ENCODE measurements at places on chromosomes 5 and 9. TPM values are rescaled to one million over a fixed set of nuclear protein-coding genes. Genes with fewer than 3 reads are reported as not detected.

- H3K27ac ChIP-seq = no peak overlapping the region
- H3K27me3 ChIP-seq = peaks cover 7% of the 10 kb centered on the region
- no peaks in the 10 kb centered on the region for H3K4me1 ChIP-seq
- DNase-seq = no peak
- H3K36me3 ChIP-seq = no peaks in the 10 kb centered on the region
Measured at GRCh38 chr9:14440062-14440461, 126.1 kb upstream of the NFIB start.

Gene LMBRD2
- 10.2 TPM for total RNA-seq

- H3K27me3 ChIP-seq = no peaks in the 10 kb centered on the region
- no peaks in the 10 kb centered on the region for H3K36me3 ChIP-seq
- no peaks in the 10 kb centered on the region for H3K4me1 ChIP-seq
- H3K27ac ChIP-seq = no peak overlapping the region
- DNase-seq = no peak
Measured at GRCh38 chr9:108181441-108181840, 674.3 kb downstream of the ACTL7B start.

DNA sequence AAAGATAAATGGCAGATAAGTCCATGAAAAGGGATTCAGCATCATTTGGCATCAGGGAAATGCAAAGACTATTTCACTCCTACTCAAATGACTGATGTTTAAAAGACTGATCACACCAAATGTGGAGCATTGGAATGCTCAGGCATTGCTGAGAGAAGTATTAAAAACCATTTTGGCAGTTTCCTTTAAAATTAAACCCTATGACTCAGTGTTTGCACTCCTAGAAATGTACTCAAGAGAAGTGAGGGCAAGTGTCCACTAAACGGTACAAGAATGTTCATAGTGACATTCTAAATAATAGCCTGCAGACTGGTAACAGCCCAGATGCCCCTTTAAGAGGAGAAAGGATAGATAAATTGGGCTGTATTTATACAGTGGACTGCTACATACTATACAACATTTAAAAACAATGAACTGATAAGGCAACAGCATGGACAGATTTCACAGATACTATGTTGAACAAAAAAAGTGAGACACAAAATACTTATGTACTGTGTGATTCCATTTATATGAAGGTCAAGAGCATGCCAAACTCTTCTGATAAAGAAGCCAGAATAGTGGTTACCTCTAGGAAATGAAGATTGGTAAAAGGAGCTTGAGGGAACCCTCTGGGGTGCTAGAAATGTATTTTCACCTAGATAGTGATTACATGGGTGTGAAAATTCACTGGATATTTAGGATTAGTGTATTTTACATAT lies 24.6 kb downstream of the APC start:
- H3K27ac ChIP-seq = no peak overlapping the region
- H3K36me3 ChIP-seq = peaks cover 13% of the 10 kb centered on the region
- no peak for DNase-seq
- H3K4me1 ChIP-seq = peaks cover 2% of the 10 kb centered on the region

GRCh38 chr5:113692891-113693457 lies 179.5 kb downstream of the YTHDC2 start:
- no peak for DNase-seq
- peaks cover 50% of the 10 kb centered on the region for H3K27me3 ChIP-seq
- H3K27ac ChIP-seq = no peak overlapping the region
- H3K4me3 ChIP-seq = no peak overlapping the region
- no peaks in the 10 kb centered on the region for H3K4me1 ChIP-seq

DNA sequence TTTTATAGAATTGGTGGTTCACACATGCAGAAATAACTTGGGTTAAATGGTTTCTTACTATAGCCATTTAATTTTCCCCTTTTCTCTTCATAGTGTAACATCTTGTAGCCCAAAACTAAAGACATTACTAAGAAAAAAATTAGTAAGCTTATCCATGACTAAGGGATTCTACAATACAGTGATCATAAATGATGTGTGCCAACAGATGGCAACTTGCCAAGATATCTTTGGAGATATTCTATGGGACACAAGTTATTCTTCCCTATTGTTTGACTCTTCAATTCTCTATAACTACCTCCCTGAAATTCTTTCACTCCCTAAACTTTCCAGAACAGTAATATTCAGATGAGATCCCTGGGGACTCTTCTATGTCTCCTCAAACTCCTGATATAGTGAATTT lies 580.6 kb downstream of the PTPRD start:
- H3K4me1 ChIP-seq = no peaks in the 10 kb centered on the region
- H3K27ac ChIP-seq = no peak overlapping the region
- H3K4me3 ChIP-seq = no peak overlapping the region
- H3K27me3 ChIP-seq = no peaks in the 10 kb centered on the region
- DNase-seq = no peak

Gene CD180
- 0.12 TPM for total RNA-seq

DNA sequence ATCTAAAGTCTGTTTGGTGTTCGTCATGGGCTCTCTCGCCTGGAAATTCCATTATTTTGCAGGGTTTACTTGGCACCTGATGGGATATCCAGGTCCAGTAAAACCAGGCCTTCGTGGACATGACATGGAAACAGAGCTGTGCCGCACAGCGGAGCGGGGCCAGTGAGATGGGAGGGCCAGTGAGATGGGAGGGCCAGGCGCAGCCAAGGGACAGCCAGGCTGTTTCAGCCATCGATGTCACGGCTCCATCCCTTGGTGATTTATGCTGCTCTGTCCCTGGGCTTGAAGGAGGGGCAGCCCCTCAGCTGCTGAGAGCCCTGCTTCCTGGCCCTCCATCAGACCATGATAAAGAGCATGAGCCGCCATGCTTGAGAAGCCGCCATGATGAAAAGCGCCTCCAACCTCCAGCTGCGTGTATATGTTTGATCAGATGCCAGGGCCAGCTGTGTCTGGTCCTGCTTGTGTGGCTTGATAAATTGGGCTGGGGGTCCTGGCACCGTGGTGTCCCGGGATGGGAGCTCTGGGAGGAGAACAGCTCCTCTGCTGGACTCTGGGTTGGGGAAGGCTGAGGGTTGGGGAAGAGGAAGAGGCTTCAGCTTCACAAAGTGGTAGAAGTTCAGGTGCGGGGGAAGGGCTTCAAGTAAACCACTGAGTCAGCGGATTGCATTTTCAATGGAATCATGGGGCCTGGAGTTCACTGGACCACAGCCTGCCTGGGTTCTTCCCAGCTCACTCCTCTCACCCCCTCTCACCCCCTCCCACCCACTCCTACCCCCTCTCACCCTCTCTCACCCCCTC lies 6.1 kb upstream of the COL5A1 start:
- no peak overlapping the region for H3K27ac ChIP-seq
- H3K4me1 ChIP-seq = no peaks in the 10 kb centered on the region
- peaks cover 9% of the 10 kb centered on the region for H3K27me3 ChIP-seq
- H3K4me3 ChIP-seq = no peak overlapping the region
- no peak for DNase-seq

GRCh38 chr5:54171645-54172384 lies 138.6 kb downstream of the ARL15 start:
- H3K27ac ChIP-seq = no peak overlapping the region
- H3K27me3 ChIP-seq = no peaks in the 10 kb centered on the region
- no peaks in the 10 kb centered on the region for H3K4me1 ChIP-seq
- DNase-seq = no peak
- no peak overlapping the region for H3K4me3 ChIP-seq
- peaks cover 52% of the 10 kb centered on the region for H3K36me3 ChIP-seq

Gene RAB3C
- total RNA-seq = not detected

Gene SLC28A3
- total RNA-seq = 1.3 TPM
